ENCODE measurements at places on chromosomes 2 and 18. TPM values are rescaled to one million over a fixed set of nuclear protein-coding genes. Genes with fewer than 3 reads are reported as not detected.

DNA sequence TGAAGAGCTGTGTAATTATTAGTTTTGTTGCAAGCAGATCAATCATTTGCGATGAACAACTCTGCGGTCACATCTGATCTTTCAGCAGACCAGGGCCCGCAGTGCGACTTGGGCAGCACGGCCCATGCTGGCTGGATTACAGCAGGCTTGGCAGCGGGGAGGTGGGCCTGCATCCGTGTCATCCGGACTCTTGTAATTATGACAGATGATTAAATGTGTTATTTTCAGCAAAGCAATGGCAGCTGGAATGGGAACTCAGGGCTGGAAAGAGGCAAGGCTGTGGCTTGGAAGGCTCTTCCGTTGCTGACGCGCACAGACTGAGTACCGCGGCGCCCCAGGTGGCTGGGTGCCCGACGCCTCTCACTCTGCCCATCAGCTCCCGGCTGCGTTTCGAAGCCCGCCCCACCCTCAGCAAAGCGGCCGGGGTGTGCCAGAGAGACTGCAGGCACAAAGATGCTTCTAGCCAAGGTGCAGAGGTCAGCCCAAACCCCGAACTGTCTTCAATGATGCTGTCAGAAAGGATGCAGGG lies 397.4 kb upstream of the SALL3 start:
- H3K27ac ChIP-seq: no peak overlapping the region
- no peak overlapping the region for H3K4me3 ChIP-seq
- H3K27me3 ChIP-seq: no peaks in the 10 kb centered on the region

DNA sequence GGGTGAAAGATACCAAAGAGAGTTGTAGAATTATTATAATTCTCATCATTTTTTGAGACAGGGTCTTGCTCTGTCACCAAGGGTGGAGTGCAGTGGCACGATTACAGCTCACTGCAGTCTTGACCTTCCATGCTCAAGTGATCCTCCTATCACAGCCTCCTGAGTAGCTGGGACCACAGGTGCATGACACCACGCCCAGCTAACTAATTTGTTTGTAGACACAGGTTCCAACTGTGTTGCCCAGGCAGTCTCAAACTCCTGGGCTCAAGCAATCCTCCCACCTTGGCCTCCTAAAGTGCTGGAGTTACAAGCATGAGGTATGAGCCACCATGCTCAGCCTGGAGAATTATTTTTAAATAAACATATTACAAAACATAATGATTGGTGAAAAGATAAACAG lies 92.8 kb upstream of the MSH6 start:
- no peaks in the 10 kb centered on the region for H3K36me3 ChIP-seq
- H3K27me3 ChIP-seq: peaks cover 4% of the 10 kb centered on the region
- peaks cover 3% of the 10 kb centered on the region for H3K4me1 ChIP-seq
- no peak overlapping the region for H3K4me3 ChIP-seq

DNA sequence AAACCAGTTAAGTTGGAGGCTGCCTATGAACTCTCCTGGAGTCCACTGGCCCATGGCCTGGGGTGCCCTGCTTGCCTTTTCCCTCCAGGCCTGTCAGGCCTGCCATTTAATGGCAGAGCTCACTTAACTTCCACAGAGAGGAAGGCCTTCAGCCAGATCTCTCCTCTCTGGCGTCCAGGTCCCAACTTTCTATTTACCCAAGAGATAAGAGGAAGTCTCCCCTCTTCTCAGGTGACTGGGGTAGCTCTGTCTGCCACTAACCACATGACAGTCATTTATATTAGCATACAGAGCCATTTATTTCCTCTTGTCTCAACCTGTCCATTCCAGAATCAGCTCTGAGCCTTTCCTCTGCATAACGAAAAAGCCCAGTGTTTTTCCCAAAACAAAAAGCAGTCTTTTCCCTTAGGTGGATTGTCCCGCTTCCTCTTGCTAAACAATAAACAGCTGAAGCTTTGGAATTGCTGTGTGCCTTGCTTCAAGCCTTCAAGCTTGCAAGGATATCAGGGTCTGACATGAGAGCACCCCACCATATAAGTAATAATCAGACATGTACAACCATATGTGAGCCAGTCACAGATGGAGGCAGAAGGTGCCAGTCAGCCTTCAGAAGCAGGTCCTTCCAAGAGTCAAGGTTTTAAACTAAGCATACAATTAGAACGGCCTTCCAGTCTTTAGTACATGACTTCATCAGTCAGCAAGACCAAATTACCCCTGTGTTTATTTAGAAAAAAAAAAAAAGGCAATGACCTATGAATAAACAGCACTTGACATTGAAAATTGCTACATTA lies 71.2 kb upstream of the STPG4 start:
- DNase-seq: no peak
- H3K36me3 ChIP-seq: no peaks in the 10 kb centered on the region
- no peaks in the 10 kb centered on the region for H3K27me3 ChIP-seq

DNA sequence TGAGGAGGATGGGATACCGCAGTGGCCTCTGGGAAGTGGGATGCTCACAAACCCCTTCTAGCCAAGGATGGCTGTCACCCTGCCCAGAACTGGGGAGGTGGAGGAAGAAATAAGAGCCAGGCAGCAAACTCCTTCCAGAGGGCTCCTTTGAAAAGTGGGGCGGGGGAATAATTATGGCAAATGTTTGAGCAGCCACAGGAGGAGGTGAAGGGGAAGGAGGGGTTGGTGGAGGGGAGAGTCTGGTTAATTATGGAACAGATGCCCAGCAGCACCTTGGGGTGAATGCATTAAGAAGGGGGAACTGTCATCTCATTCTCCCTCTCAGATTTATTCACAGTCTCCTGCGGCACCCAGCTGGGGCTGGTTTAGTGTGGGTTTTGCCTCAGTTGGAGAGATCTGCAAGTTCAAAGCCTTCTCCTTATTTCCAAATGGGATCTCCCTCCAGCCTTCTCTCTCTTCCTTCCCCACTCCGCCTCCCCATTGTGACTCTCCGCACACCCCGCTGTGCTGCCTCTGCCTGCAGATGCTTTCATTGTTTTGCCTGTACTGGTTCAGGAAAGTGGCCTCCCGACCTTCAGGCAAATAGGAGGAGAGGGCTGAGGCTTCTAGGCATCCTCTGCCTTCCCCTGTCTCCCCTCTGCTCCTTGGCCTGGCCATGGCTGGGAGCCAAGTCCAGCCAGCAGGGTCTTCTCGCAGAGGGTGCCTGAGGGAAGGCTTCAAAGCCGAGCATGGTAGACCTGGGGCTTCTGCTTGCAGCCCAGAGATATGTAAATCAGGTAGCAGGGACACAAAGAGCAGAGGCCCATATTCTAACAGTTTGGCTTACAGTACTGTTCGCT lies 457.2 kb upstream of the MEX3C start:
- no peaks in the 10 kb centered on the region for H3K36me3 ChIP-seq
- H3K4me1 ChIP-seq: no peaks in the 10 kb centered on the region
- H3K4me3 ChIP-seq: no peak overlapping the region

GRCh38 chr2:101763496-101764333 lies 66.2 kb downstream of the MAP4K4 start:
- H3K4me1 ChIP-seq: peaks cover 73% of the 10 kb centered on the region
- no peak overlapping the region for H3K4me3 ChIP-seq
- H3K27me3 ChIP-seq: no peaks in the 10 kb centered on the region
- no peak for DNase-seq
- peak overlapping the region; percentile 91 for H3K27ac ChIP-seq

GRCh38 chr2:44578471-44579093 lies 216.8 kb downstream of the CAMKMT start:
- H3K4me1 ChIP-seq: peaks cover 8% of the 10 kb centered on the region
- no peak overlapping the region for H3K27ac ChIP-seq
- no peak for DNase-seq

Gene SETBP1
- 28.8 TPM for total RNA-seq

Gene C2orf72
- 1.3 TPM for total RNA-seq

DNA sequence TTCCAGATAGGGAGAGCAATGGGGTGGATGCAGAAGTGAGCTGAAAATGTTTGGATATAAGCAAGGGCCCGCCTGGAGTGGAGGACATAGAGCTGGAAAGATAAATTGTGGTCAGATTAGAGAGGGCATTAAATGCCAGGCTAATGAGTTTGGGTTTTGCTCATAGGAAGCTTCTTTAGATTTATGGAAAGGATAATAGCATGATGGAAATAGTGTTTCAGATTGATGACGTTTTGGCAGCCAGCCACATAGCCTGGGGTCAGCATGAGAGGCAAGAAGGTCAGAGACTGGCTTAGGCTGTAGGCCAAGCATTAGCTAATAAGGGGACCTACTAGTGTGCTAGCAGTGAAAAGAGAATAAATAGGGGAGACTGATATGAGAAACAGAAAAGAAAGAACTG lies 321.6 kb downstream of the STK39 start:
- no peak overlapping the region for H3K27ac ChIP-seq
- no peaks in the 10 kb centered on the region for H3K36me3 ChIP-seq
- H3K4me3 ChIP-seq: no peak overlapping the region
- DNase-seq: no peak

GRCh38 chr18:30920757-30921156 lies 121.8 kb downstream of the DSC3 start:
- H3K36me3 ChIP-seq: no peaks in the 10 kb centered on the region
- no peaks in the 10 kb centered on the region for H3K4me1 ChIP-seq
- DNase-seq: no peak
- H3K27me3 ChIP-seq: peaks cover 1% of the 10 kb centered on the region
- no peak overlapping the region for H3K4me3 ChIP-seq

DNA sequence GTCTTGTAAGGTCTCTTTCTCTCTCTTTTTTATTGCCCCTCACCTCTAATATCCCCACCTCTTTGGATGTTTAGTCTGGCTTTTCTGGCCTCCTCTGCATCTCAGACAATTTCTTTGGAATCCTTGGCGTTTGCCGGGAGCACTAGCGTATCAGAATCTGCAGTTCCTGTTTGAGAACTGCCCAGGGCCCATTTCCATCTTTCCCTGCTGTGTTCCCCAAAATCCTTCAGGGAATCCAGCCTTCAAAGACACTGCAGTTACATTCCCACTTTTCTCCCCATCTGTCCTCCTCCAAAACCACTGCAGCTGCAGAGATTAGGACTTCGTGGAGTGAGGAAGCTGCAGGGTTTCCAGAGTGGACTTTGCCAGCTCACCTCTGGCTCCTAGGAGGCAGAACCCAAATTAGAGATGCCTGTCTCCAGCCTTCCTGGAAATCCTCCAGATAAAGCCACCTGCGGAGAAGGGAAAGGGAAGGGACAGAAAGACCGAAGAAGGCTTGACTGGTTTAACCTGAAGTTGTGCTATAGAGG lies 2.7 kb downstream of the VSNL1 start:
- H3K4me1 ChIP-seq: peaks cover 29% of the 10 kb centered on the region

Gene DSG4
- not detected for total RNA-seq

DNA sequence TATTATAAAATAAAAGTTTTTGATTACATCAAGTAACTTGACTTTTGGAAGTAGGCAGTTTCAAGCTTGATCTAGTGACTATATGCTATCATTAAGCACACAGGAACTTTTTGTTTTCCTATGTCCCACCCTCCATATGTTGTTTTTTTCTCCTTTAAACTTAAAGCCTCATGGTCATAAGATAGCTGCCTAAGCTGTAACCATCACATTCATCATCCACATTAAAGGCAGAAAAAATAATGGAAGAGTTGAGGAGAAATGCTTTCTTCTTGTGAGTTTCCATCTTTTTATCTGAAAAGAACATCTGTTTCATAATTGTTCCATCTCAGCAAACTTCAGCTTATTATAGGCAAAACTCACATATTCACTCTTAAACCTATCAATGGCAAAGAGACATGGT lies 630.4 kb downstream of the STK39 start:
- DNase-seq: no peak
- H3K27me3 ChIP-seq: no peaks in the 10 kb centered on the region
- no peak overlapping the region for H3K4me3 ChIP-seq
- no peaks in the 10 kb centered on the region for H3K4me1 ChIP-seq

Gene ZC3H15
- total RNA-seq: 46.4 TPM

DNA sequence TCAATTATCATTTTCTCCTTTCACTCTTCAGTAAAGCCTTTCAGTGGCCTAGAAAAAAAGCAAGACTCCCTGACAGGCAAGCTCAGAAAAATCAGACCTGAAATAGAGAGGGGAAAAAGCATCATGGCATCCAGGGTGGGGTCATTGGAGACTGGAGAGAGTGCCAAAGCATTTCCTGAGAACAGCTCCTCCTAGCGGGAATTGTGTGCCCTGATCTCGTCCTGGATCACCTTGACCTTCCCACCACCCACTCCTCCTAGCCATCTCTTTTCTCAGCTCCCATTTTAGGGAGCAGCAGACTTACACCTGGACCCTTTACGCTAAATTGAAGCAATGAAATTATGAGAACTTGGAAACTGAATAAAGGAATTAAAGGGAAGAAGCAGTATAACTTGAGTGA lies 176.6 kb downstream of the VWC2L start:
- H3K4me1 ChIP-seq: no peaks in the 10 kb centered on the region
- H3K36me3 ChIP-seq: no peaks in the 10 kb centered on the region
- no peak for DNase-seq
- H3K4me3 ChIP-seq: no peak overlapping the region
- H3K27ac ChIP-seq: no peak overlapping the region

DNA sequence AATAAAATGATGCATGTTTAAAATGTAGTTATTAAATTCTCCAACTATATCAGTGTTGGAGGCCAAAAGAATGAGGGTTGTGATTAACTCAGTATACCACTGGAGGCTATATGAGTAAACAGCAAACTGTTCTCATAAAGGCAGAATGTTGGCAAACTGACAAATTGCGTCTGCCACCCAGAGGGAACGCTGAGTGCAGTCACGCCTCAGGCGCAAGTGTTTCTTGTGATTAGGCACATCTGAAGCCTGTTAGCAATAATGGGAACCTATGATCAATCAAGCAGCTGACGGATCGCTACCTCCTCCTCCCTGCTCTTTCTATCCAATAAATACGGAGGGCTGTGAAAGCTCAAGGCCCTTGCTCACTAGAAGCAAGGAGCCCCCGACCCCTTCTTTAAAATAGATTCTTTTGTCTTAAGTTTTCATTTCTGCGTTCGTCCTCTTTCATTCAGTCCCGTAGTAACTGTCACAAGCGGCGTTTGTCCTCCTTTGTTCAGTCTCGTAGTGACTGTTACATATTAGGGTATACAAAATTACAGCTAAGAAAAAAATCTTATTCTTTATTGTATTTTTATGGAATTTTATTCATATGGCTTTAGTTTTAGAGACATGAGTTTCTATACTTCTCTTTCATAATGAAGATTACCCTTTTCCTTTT lies 16.3 kb upstream of the RMND5A start:
- H3K36me3 ChIP-seq: no peaks in the 10 kb centered on the region
- H3K27ac ChIP-seq: peak overlapping the region; percentile 63
- no peaks in the 10 kb centered on the region for H3K27me3 ChIP-seq
- H3K4me1 ChIP-seq: peaks cover 30% of the 10 kb centered on the region

- no peak overlapping the region for H3K27ac ChIP-seq
- no peak for DNase-seq
- H3K27me3 ChIP-seq: peaks cover 51% of the 10 kb centered on the region
- H3K36me3 ChIP-seq: no peaks in the 10 kb centered on the region
- no peak overlapping the region for H3K4me3 ChIP-seq
- H3K4me1 ChIP-seq: peaks cover 5% of the 10 kb centered on the region
Measured at GRCh38 chr18:5197461-5197860, 404 bp upstream of the AKAIN1 start.

GRCh38 chr2:226831266-226831665 lies 4.6 kb upstream of the RHBDD1 start:
- no peak overlapping the region for H3K4me3 ChIP-seq
- no peak for DNase-seq
- H3K27me3 ChIP-seq: no peaks in the 10 kb centered on the region

- no peak for DNase-seq
- H3K27me3 ChIP-seq: no peaks in the 10 kb centered on the region
- no peak overlapping the region for H3K27ac ChIP-seq
- no peak overlapping the region for H3K4me3 ChIP-seq
- peaks cover 8% of the 10 kb centered on the region for H3K4me1 ChIP-seq
Measured at GRCh38 chr2:234913208-234913626, 38.6 kb upstream of the SH3BP4 start.
